ENCODE measurements at places on chromosomes 7 and 10.

DNA sequence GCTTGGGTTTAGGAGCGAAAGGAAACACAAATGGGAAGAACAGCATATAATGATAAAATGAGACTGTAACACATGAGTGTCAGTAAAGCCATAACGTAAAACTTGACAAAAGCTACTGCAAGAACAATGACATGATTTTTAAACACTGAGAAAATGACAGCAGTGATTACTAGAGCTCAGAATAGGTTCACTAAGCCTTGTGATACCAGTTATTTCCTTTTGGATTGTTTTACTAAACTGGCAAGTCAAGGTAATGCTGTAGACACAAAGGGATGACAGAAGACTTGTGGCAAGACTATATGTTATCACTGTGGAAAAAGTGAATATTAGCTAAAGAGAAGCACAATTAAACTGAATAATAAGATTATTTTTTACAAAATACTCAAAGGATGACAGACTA, 12.7 kb downstream of the NCOA4 start:
- no peak for DNase-seq

DNA sequence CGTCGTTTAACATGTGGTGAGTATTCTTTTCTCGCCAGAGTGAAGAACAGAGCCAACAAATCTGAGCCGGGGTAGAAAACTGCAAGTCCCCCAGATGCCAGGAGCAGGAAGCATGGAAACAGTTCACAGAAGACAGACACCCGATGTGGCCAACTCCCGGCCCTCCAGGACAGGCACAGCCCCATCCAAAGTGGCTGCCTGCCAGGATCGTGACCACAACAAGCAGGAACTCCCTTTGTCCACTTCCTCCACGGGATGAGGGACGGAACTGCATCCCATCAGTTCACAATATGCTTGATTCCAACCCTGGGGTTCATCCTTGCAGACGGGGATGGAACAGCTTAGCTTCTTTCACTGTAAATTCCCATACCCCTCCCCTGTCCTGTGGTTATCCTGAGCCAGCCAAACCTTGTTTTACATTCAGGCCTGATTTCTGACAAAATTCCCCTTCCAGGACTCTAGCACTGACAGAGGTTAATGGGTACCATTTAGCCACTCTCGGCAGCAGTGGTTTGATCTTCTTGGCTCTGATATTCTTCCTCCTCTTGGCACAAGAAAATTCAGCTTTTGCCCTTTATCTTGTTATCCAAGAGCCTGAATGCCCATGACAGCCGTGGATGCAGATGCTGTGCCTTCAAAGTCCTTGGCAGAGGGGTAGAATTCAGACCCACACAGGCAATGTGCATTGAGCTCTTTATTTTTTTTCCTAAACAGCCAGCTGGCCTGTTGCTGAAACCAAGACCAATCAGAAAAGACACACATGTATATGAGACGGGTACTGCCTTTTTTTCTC, 105.5 kb upstream of the FAM204A start:
- no peak for DNase-seq

DNA sequence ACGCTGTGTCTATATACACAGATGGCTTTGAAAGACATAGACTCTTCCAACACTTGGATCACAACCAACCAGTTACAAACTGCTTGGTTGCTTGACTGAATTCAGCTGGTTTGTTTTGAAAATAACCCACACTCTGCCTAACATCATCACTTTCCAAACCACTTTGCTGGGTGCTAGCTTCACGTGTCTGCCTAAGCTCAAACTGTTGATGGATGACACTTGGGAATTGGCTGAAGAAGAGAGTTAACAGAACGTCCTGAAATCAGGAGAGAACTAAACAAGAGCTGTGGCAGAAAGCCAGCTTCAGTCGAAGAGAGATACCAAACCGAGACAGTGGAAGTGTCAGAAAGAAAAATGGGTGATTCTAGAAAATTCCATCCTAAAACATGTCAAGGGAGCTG, 420.8 kb upstream of the AUTS2 start:
- no peak for DNase-seq

DNA sequence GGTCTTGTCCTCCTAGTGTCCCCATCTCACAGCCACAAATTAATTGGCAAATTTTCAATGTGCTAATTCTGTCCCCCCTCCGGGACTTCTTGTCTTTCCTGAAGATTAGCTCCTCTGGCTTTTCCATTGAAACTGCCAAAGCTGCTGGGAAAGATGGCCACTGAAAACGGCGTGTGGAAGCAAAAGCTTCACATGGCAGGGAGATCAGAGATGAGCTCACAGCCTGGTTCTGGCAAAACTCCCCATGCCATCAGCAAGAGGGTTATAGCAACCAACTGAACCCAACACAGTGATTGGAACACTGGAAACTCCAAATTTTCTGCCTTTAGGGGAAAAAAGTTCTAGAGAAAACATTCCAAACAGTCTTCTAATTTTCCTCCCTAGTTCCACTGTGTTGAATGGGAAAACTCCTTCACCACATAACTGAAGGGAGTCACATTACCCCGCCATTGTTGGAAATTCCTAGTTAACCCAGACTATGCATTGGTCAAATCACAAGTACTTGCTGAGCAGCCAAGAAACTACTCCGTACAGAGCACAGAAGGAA, 37.0 kb downstream of the NRAP start:
- DNase-seq, result no peak

DNA sequence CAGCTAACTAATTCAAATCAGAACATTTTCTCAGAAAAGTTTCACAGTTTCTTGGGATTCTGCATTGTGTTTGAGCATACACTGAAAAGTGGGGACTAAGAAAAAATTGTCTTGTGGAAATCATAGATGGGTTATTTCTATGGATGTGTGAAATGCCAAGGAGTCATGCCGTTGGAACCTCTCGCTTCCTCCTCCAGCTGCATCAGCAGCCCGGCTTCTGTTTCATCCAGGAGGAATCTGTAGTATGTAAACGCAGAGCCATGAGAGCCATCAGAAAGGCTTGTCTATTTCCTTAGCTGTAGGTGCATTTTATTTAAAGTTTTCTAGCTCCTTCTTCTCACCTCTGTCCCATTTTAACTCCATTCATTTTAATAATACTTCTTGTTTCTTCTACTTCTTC, 1144.1 kb downstream of the GATA3 start:
- no peak for DNase-seq

- no peak for DNase-seq
These were observed 8.5 kb downstream of the GPER1 start for GRCh38 chr7:1096156-1097119.

- no peak for DNase-seq
These were observed 36.3 kb downstream of the CADPS2 start for GRCh38 chr7:122849957-122850328.

GRCh38 chr10:71218651-71219050, 6.3 kb downstream of the UNC5B start:
- no peak for DNase-seq

- DNase-seq, result no peak
These were observed 231.9 kb upstream of the HABP2 start for GRCh38 chr10:113320987-113321386.

DNA sequence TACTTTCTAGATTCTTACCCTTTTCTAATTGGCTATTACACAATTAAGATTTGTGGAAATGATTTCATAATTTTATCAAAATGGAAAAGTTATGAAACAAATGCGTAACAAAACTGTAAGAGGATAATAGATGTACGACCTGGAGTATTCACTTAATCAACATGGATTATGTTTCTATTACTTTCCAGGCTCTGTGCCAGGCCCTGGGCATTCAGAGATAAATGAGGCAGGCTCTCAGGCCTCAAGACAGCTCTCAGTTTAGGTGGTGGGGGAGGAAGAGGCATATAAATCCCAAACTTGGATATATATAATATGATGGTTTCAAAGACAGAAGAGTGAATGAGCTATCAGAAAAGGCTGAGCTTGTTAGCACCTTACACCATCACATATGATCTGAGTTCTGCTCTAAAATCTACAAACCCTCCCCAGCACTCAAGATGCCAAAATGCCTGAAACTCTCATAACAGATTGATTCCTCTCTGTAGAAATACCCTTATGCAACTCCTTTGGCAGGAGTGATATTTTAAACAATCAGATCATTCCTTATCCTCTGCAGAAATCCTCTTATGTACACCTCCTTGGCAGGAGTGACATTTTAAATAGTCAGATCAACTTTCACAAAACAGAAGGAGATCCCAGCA, 42.5 kb downstream of the ACBD5 start:
- DNase-seq, result no peak

DNA sequence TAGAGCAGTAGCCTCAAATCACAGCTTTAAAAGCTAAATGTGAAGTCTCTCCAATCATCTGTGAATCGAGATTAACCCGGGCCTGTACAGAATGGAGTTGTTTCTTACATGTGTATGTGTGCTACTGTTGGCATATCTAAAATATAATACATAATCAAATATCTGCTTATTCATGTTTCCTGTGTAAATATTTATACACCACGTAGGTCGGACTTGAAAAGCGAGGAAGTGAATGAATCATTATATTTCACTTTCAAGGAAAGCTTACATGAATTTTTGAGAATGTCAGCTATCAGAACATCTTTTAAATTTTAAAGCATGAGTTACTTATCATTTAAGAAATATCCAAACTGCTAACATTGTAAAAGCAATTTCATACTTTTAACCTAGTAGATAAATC, 233.3 kb downstream of the SLC25A13 start:
- DNase-seq, result no peak

DNA sequence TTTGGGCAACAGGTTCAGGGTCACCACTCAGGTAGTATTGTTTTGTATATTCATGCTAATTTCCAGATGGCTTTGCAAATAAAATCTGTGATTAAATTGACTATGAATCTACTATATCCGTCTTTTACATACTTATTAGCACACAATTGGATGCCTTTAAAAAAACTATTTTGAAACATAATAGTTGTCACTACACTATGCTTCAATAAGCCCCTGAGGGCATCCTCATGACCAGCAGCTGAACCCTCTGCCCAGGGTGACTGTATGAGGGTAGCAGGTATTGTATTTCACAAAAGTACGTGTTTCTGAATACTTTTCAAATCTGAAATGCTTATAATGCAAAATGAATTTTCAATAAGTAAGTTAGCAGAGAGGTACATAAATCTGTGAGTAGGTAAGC, 97.3 kb downstream of the DNAH11 start:
- DNase-seq, result no peak

DNA sequence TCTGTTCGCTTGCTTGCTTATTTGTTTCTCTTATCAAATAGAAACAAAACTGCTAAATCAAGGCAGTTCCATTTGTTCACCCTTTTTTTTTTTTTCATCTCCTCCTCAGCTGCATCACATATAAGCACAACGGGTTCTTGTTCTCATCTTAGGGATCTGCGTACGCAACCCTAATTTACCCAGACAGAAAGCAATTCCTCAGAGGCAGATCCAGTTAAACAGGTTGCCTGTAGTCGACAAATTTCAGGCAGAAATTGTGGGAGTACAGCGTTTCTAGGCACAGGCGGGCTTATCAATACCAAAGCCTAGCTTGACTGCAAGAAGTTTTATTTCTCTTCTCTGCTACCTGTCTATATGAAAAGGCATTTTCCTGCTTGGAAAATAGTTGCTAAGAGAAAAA, 565.4 kb downstream of the NXPH1 start:
- DNase-seq, result no peak

DNA sequence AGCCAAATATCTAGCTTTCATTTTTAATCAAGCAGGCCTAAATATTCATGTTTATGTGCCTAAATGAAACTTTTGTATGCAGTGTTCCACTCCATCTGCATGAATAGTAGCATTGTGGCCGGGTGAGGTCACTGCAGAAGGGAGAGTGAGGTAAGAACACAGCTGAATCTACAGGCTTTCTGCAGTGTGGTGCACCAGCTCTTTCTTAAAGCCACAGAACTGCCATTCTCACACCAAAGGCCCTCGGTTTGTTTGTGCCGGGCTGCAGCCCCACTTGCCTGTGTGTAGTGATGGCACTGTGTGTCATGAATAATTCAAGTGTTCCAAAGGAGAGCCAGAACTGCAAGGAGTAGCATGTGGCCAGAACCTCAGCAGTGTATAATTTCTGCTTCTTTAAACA, 204.1 kb downstream of the TRIL start:
- no peak for DNase-seq

DNA sequence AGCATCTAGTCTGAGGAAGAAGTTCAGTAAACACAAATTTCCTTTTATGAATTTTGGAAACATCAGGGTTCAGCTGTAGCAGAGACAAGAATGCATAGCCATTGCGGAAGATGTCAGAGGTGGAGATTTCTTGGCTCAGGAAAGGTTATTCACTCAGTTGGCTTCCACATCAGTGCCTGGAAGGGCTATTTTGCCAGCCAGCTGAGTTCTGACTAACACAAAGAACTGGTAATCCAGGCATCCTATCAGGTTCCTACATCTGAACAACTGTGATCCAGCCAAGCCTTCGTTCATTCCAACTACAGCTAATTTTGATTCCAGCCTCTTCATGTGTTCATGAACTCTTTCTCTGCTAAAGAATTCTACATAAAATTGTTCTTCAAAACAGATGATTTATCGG, 965.6 kb downstream of the XPNPEP1 start:
- no peak for DNase-seq

DNA sequence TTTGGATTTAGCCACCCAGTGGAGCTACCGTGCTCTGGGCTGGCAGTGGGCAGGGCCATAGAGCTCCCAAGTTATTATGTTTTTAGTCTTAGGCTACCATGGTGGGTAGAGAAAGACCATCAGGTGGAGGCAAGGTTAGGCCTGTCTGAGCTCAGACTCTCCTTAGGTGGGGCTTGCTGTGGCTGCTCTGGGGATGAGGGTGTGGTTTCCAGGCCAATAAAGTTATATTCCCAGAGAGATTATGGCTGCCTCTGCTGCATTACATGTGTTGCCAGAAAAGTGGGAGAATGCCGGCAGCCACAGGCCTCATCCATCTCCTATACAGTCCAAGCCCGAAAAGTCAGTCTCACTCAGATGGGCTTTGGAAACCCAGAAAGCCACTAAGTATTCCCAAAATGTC, 34.2 kb upstream of the PPP1R9A start:
- no peak for DNase-seq

- no peak for DNase-seq
These were observed 2.6 kb upstream of the DLX6 start for GRCh38 chr7:97002555-97003261.

DNA sequence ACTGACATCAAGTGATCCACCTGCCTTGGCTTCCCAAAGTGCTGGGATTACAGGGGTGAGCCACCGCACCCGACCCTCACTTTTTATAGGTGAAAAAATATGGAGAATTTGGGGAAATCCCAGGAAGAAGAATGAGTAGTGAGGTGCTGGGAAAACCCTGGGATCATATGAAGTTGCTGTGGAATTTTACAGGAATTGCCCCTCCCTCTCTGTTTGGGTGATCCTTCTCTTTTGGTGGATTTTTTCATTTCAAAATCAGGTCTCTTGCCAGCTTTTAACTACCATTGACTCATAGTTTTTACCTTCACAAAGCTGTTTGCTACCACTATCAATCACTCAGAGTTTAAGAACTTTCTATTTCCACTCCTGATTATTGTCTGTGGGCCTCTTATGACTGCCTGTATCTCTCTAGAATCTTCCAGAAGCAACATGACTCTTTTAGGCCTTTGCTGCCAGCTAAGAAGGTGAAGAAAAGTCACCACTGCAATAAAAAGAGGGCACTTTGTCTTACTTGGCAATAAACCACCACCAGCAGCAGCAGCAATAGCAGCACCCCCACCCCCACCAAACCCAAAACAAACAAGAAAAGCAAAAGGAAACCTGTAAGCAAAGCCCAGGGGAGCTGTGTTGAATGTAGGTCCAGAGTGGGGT, 4.0 kb upstream of the GIMAP8 start:
- DNase-seq, result no peak

- DNase-seq, result no peak
These were observed 285.8 kb downstream of the DNAJB6 start for GRCh38 chr7:157622408-157623205.

Data from stimulated activated CD4-positive, alpha-beta T cell treated with anti-CD3 and anti-CD28 coated beads, Interleukin-12 subunit alpha, Interleukin-12 subunit beta, amount 100 ng/mL, for 4 hours (primary cell).